ENCODE measurements at places on chromosomes 12 and 14.

DNA sequence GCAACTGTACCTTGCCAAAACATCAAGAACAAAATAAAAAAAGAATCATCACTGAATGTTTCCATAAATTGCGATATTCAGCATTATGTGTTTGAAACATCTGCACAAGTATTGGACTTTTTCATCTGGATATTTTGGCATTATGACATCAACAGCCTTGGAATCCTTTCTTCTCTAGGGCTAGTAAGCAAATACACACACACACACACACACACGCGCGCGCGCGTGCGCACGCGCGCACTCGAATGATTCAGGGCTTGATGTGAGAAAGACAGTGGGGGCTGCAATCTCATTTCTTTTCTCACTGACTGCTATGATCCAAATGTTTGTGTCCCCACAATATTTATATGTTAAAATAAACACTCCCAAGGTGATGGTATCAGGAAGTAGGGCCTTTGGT is 90.0 kb upstream of the SLC38A4 start:
- DNase-seq = no peak
- H3K4me1 ChIP-seq = no peaks in the 10 kb centered on the region
- H3K27me3 ChIP-seq = peaks cover 8% of the 10 kb centered on the region
- H3K4me3 ChIP-seq = no peak overlapping the region
- H3K27ac ChIP-seq = no peak overlapping the region

- H3K4me1 ChIP-seq = peaks cover 14% of the 10 kb centered on the region
- no peak overlapping the region for H3K27ac ChIP-seq
- no peak for DNase-seq
- no peak overlapping the region for H3K4me3 ChIP-seq
- H3K27me3 ChIP-seq = no peaks in the 10 kb centered on the region
Observed at GRCh38 chr12:104414581-104415341, 42.0 kb upstream of the CHST11 start.

DNA sequence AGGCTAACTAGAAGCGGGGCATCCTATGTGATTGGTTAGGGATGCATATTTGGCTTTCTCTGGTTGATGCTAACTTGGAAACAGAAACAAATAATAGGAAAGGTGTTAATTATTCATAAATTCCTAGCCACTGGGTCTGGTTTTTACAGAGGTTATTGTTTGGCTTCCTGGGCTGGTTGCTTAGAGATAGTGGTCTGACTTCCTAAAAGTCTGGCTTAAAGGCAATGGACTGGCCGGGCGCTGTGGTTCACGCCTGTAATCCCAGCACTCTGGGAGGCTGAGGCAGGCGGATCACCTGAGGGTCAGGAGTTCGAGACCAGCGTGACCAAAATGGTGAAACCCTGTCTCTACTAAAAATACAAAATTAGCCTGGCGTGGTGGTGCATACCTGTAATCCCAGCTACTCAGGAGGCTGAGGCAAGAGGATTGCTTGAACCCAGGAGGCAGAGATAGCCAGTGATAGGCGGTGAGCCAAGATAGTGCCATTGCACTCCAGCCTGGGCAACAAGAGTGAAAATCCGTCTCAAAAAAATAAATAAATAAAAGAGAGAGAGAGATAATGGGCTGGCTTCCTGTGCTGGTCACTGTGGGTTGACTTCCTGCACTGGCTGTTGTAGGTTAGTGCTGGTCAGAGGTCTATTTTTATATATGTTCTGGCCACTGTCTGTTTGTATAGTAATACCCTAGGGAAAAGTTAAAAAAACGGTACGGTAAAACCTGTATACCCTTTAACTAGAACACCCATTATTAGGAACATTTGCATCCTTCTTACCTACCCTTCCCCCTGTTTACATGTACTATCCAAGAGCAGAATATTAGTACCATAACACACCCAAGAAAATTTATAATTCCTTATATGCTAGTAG is 24.1 kb downstream of the OR6S1 start:
- peaks cover 10% of the 10 kb centered on the region for H3K27me3 ChIP-seq
- peaks cover 12% of the 10 kb centered on the region for H3K4me1 ChIP-seq
- H3K27ac ChIP-seq = no peak overlapping the region
- H3K36me3 ChIP-seq = no peaks in the 10 kb centered on the region
- no peak for DNase-seq

DNA sequence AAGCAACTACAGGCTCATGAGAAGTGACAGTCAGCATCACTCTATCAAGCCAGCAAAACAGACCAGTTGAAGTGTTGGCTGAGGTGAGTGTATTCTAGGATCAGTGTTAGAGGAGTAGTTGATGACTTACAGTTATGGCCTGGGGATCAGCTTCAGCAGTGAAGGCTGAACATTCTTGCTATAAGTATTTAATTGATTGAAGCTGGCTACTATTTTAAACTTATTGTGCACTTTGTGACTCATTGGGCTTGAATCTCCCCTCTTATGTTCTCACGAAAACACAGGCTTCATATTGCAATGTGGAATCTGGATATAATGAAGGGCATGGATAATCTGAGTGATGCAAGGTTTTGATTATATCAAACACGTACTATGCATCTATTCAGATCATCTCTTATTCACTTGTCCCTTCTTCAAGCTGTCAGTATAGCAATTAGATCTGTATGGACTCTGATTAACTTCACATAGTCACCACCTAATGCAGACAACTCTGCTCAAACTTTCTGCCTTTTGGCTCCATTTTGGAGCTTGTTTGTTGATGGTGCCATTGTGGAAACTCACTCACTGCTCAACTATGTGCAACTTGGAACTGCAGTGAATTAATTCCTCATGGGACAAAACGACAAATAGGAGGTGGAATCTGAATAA is 309.2 kb downstream of the SLC16A7 start:
- H3K27me3 ChIP-seq = no peaks in the 10 kb centered on the region
- H3K27ac ChIP-seq = no peak overlapping the region
- no peak overlapping the region for H3K4me3 ChIP-seq
- no peaks in the 10 kb centered on the region for H3K36me3 ChIP-seq

DNA sequence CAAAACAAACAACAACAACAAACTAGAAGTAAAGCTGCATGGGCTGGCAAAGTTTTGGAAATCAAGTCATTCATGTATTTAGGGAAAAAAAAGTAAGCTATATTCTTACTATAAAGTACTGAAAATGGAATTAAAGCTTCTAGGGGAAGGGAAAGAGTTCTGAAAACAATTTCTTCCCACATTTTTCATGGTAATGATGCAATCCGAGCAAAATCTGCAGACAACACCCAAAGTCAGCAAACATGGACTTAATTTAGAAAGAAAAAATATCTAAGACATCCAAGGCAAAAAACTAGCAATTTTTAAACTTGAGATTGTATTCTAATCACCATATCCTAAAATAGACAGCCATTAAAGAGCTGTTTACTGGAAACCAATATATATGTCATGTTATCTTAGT is 86.3 kb downstream of the LRP6 start:
- no peaks in the 10 kb centered on the region for H3K4me1 ChIP-seq
- H3K27me3 ChIP-seq = peaks cover 16% of the 10 kb centered on the region
- peaks cover 3% of the 10 kb centered on the region for H3K36me3 ChIP-seq
- H3K4me3 ChIP-seq = no peak overlapping the region

GRCh38 chr14:67680941-67681340 is 6.5 kb upstream of the VTI1B start:
- H3K4me1 ChIP-seq = peaks cover 21% of the 10 kb centered on the region
- no peaks in the 10 kb centered on the region for H3K27me3 ChIP-seq
- H3K4me3 ChIP-seq = no peak overlapping the region

DNA sequence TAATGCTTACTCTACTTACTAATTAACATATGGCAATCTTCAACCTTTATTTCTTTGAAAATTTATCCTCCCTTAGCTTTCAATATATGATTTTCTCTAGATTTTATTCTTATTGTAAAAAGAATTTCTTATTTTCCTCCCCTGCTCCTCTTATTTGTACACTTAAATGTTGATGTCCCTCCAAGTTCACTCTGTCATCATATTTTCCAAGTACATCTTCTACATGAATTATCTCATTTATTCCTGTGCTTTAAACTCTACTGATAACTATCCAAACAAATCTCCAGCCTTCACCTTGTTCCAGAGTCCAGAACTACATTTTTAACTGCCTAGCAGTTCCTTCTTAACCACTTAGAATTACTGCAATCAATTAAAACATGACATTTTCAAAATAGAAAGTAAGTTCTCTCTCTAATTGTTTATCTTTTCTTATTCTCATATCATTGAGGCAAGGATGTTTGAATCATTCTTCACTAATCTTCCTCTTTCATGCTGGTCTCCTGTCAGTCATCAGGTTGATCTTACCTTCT is 261.6 kb upstream of the FAR2 start:
- H3K36me3 ChIP-seq = no peaks in the 10 kb centered on the region
- no peaks in the 10 kb centered on the region for H3K4me1 ChIP-seq
- no peak for DNase-seq
- H3K27ac ChIP-seq = no peak overlapping the region

DNA sequence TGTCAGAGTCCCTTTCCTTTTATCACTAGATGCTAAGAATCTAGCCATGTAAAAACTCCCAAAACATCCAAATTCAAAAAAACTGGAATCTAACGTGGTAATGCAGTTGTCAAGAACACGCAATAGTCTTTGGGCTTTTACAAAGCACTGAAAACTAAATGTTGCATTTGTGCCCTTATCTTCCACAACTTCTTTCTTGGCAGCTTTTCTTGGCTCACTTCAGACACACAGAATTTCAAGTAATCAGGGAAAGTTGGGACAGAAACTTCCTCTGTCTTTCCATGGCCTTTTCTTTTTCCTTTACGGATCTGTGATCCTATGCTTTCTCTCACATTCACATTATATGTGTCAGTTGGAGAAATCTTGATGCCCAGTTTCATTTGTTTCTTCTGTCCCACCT is 136.0 kb downstream of the CRADD start:
- no peaks in the 10 kb centered on the region for H3K27me3 ChIP-seq
- H3K4me3 ChIP-seq = no peak overlapping the region
- H3K27ac ChIP-seq = no peak overlapping the region

- no peaks in the 10 kb centered on the region for H3K36me3 ChIP-seq
- peaks cover 9% of the 10 kb centered on the region for H3K27me3 ChIP-seq
- H3K4me1 ChIP-seq = no peaks in the 10 kb centered on the region
Observed at GRCh38 chr14:77067632-77068516, 30.2 kb upstream of the CIPC start.

- no peaks in the 10 kb centered on the region for H3K27me3 ChIP-seq
- peaks cover 2% of the 10 kb centered on the region for H3K36me3 ChIP-seq
- no peak overlapping the region for H3K27ac ChIP-seq
- no peak overlapping the region for H3K4me3 ChIP-seq
Observed at GRCh38 chr12:124560146-124560890, 7.1 kb downstream of the NCOR2 start.

- DNase-seq = no peak
- no peak overlapping the region for H3K4me3 ChIP-seq
- no peak overlapping the region for H3K27ac ChIP-seq
- peaks cover 38% of the 10 kb centered on the region for H3K4me1 ChIP-seq
Observed at GRCh38 chr12:47783024-47783755, 10.2 kb downstream of the SLC48A1 start.

GRCh38 chr14:77094672-77095284 is 3.3 kb upstream of the CIPC start:
- H3K27ac ChIP-seq = no peak overlapping the region
- peaks cover 35% of the 10 kb centered on the region for H3K4me1 ChIP-seq
- H3K4me3 ChIP-seq = no peak overlapping the region
- no peaks in the 10 kb centered on the region for H3K27me3 ChIP-seq
- H3K36me3 ChIP-seq = peaks cover 2% of the 10 kb centered on the region

GRCh38 chr12:11799502-11799873 is 150.0 kb downstream of the ETV6 start:
- no peaks in the 10 kb centered on the region for H3K27me3 ChIP-seq
- H3K27ac ChIP-seq = no peak overlapping the region
- H3K4me3 ChIP-seq = no peak overlapping the region
- H3K36me3 ChIP-seq = peaks cover 21% of the 10 kb centered on the region

DNA sequence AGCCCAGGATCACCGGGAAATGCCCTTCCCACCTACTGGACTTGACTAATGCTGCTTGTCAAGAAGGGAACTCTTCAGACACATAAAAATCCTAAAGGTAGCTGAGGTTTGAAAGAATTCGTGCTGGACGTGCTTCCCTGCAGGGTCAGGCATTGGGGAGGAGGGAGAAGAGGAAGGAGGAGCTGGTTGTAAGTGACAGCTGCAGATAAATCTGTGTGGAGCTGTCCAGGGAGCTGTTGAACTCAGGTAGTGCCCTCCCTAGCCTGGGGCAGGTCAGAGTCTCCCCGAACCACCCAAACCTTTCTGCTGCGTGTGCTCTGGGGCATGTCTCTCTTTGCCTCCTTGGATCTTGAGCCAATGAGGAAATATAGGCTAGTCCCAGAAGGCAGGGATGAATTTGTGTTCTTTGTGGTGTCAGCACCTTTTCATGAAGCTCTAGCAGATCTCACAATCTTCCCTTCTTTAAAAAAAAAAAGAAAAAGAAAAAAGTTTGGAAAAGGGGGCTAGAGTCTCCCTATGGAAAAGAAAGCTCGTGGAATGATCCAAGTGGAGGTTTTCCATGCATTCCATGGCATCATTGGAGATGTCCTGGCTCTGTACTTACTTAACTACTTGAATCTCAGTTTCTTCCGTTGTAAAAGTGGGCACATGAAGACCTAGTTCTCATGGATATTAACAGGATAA is 23.6 kb upstream of the FOS start:
- peaks cover 40% of the 10 kb centered on the region for H3K4me1 ChIP-seq
- peaks cover 4% of the 10 kb centered on the region for H3K27me3 ChIP-seq
- H3K36me3 ChIP-seq = no peaks in the 10 kb centered on the region
- DNase-seq = no peak
- no peak overlapping the region for H3K27ac ChIP-seq

DNA sequence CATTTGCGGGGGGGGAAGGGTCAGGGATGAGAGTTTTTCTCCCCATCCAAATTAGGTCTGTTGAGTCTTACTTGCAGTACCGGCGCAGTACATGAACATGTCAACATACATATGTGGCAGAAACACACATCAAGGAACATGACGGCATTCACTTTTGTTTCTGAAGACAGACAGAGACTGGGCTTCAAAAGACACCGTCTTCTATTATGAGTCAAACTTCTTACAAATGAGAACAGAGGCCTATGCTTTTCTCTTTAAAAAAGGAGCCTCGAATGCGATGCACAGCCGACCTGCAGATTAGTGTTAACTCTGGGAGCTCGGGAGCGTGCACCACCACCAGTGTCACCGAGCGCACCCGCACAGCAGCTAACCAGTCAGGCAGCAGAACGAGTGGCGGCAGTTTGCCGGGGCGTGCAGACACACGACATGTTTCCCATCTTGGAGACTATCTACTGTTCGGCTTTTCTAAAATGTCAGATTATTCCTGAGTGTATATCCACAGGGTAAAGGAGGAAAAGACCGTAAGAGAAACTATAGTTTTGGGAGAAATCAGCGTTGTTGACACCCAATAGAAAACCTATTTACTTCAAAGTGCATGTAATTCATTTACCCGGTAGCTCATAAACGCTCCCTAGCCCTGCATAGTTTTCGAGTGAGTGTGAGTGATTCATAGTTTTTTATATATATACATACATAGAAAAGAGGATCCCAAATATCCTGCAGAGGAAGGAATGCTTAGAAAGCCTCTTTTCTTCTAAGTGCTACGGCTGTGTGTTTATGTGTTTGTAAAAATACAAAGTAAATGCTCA is 33.0 kb downstream of the UBR7 start:
- no peaks in the 10 kb centered on the region for H3K27me3 ChIP-seq
- no peak overlapping the region for H3K4me3 ChIP-seq
- peaks cover 6% of the 10 kb centered on the region for H3K4me1 ChIP-seq
- DNase-seq = no peak
- peaks cover 8% of the 10 kb centered on the region for H3K36me3 ChIP-seq
- H3K27ac ChIP-seq = no peak overlapping the region
